ENCODE measurements at places on chromosomes 1 and 21.

DNA sequence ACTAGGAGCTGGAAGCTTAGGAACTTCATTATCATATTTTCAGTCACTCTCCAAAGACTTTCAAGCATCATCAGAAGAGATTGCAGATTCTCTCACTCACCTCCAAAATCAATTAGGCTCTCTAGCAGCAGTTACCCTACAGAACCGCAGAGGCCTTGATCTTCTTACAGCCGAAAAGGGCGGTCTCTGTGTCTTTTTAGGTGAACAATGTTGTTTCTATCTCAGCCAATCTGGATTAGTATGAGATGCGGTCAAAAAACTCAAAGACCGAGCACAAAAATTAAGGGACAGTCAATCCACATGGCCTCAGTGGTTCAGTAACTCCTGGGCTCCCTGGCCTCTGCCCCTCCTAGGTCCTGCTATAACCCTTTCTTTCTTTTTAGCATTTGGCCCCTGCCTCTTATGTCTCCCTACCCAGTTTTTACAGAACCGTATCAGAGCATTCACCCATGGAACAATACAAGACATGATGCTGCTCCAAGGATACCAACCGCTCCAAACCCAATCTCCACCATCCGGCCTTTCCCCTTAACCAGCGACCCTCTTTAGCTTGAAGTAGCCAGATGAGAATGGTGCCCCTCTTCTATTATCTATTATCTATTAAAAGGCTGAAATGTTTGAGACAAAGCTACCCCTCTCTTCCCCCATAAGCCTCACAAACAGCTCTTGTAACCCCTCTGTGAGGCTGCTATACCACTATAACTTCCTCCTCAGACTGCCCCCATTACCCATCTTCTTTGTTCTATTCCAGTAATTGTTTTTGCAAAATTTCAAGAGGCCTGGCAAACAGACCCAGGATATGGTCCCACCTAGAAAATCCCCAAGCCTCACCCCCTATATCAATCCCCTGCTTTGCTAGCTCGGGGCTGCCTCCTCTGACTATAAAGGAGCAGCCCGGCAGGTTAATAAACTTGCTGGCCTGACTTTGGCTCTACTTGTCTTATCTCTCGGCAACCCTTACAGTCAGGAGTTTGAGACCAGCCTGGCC, 18.7 kb upstream of the CA6 start:
- no peak for DNase-seq

DNA sequence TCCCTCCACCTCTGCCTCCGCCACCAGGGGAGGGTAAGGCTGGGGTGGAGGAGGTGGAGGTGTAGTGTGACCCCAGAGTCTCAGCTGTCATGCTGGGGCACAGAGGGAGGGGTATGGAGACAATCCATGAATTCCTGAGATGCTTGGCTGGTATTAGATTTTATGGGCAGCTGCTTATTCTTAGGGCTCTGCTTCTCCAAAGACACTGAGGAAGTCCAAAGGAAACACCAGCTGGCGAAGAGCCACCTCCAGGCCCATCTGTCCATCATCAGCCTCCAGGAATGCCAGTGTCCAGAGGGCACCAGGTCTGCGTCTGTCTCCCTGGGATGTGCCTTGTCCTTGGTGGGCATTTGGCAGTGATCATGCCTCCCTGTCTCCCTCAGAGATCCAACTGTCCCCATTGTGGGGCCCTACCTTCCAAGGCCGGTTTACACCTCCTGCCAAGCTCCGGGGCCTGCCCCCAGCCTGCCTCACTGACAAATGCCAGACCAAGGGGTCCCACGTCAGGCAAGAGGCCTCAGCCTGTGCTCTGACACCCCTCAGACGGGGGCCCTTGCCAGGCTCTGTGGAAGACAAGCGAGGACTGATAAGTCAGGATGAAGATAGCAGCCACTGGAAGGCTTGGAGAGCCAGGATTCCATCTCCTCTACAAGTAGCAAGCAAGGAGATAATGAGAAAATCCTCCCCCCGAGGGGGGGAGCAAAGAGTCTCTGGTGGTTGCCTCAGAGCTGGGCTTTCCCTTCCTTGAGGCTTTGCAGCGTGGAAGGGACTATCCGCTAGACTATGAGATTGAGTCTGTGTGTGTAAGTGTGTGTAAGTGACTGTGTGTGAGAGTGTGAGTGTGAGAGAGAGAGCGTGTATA, 1.6 kb downstream of the TNNI1 start:
- DNase-seq: no peak

GRCh38 chr1:63892632-63893395, 119.0 kb downstream of the ROR1 start:
- DNase-seq: no peak

- DNase-seq: no peak
Measured at GRCh38 chr1:168419736-168420135, 124.1 kb downstream of the XCL2 start.

- no peak for DNase-seq
Measured at GRCh38 chr1:50023292-50024159, at the start of gene AGBL4. AGBL4 (minus strand) TSS chr1:50023954.

GRCh38 chr1:246513619-246514343, 6.7 kb upstream of the SMYD3 start:
- DNase-seq: no peak

DNA sequence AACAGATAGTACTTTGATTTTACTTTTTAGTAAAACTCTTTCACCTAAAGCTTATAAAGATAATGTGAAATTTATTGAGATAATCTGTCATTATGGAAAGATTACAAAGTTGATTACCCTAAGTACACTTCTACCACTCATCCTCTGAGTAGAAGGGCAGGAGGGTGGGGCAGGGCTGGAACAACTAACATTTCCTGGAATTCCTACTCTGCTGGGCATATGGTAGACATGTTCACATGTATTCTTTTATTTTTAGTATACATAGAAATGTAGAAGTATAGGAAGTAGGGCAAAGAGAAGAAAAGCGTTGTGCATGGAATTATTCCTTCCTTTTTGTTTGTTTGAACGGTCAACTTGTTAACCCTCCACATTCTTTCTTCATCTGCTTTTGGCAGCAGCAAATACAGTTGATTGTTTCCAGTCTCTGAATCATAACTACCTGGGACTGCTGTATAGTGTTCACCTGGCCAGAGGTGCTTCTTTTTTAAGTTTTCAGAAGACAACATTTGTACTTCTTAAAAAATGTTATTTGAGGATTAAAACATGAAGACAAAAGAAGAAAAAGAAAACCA, 85.1 kb downstream of the POU2F1 start:
- DNase-seq: no peak

DNA sequence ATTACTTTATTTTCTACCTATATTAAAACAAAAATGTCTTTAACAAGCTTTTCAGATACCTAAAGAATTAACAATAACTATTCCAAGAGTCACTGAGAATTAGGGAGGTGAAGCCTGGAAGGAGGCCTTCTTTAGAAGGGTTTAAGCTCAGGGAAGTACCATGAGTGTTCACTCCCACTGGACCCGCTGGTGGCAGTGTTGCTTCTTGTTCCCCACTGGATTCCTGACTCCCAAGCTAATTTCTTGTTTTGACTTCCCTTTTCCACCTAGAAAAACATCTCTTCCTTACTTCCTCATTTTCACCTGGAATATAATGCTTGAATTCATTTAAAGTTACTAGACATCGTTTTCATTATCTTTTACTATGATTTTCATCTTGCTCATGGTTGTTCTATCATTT, 264.2 kb downstream of the HMCN1 start:
- DNase-seq: no peak

DNA sequence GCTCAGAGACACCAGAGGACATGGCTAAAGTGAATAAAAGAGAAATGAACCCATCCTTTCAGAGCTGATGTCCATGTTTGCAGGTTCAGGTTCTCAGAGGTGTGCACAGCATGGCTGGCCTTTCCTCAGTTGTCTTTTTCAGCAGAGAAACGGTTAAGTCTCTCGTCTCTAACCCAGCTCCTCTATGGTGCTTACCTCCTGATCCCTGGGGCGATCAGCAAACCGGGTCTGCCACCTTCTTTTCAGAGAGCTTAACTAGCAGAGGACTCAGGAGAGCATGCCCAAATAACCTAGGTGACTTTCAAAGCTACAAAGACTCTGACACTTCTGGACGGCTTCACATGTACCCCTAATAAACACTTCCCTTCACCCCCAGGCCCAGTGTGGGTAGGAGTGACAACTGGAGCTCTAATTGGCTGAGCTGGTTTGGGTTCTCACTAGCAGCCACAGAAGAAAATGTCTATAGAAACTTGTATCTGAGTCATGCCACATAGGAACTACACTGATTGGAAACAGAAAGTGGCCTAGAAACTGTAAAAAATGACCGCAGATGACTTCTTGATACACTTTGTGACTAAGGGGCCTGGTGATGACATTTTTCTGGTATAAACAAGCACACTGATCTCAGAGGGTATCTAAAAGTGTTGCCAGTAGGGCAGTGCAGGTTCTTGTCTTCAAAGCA, at the start of gene AIM2:
AIM2 (minus strand) TSS at position 329 of the 682 bp plus-strand sequence. CDS start 3,267 bp downstream, outside the sequence.
- DNase-seq: no peak

GRCh38 chr1:170077926-170078325, 3.4 kb upstream of the KIFAP3 start:
- no peak for DNase-seq

- no peak for DNase-seq
Measured at GRCh38 chr1:83693427-83694126, 305.4 kb downstream of the TTLL7 start.

GRCh38 chr1:103211073-103211472, 102.8 kb upstream of the COL11A1 start:
- no peak for DNase-seq

DNA sequence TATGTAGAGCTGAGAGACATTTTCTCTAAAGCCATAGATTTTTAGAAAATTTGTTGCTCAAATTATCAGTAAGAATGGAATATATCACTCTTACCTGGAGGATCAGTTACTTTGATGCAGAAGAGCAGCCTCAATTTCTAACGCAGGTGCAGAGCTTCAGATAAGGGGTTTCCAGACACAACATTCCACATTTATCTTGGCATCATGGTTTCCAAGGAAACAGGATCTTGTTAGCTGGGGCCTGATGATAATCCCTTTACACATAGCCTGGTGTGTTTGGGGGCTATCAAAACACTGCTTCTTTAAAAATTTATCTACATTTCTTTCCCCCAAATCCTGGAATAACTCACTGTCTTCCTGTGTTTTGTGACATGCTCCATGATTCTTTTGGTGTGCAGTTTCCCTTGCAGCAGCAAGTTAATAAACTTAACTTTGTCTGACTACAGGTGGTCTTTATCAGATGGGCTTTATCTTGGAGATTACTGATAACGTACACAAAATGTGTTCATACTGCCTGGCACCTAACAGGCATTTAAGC, 2.7 kb upstream of the STX12 start:
- no peak for DNase-seq

DNA sequence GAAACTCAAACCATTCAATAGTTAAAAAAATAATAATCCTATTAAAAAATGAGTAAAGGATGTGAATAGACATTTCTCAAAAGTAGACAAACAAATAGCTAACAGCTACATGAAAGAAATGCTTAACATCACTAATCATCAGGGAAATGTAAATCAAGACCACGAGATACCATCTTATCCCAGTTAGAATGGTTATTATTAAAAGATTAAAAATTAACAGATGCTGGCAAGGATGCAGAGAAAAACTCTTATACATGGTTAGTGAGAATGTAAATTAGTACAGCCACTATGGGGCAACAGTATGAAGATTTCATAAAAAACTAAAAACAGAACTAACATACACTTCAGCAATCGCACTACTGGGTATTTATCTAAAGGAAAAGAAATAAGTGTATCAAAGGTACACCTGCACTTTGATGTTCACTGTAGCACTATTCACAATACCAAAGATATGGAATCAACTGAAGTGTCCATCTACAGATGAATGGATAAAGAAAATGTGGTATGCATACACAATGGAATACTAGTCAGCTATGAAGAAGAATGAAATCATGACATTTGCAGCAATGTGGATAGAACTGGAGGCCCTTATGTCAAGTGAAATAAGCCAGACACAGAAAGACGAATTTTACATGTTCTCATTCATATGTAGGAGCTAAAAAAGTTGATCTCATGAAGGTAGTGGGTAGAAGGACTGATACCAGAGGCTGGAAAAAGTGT, 117.9 kb downstream of the ACBD6 start:
- DNase-seq: no peak

DNA sequence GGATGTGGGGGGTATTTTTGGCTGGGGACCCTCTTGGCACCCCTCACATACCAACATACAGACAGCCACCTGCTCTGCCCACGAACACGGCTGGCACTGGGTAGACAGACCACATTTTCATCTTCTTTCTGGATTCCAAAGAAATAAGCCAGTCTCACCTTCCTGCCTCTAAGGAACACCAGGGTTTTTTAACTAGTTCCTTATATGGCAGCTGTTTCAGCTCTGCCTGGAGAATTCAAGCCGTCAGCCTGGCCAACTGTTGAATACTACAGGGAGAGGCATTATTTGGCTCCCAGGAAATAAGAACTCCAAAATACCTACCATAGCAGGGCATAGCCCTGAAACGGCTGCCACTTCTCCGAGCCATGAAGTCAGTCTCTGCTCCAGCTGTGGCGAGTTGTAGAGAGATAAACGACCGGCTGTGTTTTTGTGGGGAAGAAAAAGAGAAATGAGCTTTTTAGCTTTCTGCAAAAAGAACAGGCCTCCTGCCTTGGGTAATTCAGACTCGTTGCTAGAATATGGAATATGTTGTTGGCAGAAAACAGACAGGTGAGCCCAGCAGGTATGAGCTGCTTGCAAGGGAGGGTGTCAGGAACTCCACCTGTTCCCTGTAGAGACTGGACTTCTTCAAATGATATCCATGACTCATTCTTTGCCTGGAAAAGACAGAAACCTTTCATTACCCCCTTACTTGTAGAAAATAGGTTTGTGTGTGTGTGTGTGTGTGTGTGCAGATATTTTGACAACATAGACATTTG, 51.8 kb downstream of the MT1HL1 start:
- no peak for DNase-seq

GRCh38 chr1:229756666-229757065, 130.6 kb downstream of the URB2 start:
- no peak for DNase-seq

- no peak for DNase-seq
Measured at GRCh38 chr1:218837051-218837450, 336.6 kb upstream of the LYPLAL1 start.

GRCh38 chr1:6599141-6599975, 3.3 kb downstream of the KLHL21 start:
- DNase-seq: no peak

DNA sequence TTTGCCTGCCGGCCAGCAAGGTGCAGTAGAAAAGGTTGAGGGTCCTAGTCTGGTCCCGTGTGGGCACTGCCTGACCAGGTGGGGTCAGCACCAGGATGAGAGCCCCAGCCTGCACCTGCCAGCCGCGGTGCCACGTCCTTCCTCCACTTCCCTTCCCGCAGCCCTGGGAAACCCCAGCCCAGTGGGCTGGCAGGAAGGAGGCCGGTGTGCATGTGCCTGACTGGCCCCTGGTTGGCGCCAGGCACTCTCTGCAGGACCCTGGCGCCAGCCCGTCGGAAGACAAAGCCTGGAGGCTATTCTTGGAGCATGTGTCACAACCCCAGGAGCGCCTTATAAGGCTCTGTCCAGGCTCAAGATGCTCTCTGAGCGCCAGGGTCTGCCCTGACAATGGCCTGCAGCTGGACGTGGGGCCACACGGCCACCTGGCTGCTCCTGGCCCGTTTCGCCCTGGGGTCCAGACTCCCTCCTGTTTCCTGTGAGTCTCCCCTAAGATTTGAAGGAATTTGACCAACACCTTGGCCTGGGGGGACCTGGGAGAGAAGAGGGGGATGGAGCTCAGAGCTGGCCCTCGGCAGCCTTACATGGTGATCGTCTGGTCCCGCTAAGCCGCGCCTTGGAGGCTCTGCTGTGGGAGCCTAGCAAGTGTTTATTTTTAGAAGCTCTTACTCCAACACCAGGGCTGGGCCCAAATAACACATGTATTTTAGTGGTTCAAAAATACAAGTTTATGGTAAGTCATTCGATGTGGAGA, 31.9 kb upstream of the POFUT2 start:
- no peak for DNase-seq

GRCh38 chr1:230515451-230516145, 89.5 kb upstream of the PGBD5 start:
- DNase-seq: no peak

Data from NCI-H1417 treated with DMSO at 0.1 percent for 48 hours (cell line).